ENCODE measurements at places on chromosomes 1 and 21.

- no peak for DNase-seq
Observed at GRCh38 chr1:218969006-218969405, 204.7 kb upstream of the LYPLAL1 start.

DNA sequence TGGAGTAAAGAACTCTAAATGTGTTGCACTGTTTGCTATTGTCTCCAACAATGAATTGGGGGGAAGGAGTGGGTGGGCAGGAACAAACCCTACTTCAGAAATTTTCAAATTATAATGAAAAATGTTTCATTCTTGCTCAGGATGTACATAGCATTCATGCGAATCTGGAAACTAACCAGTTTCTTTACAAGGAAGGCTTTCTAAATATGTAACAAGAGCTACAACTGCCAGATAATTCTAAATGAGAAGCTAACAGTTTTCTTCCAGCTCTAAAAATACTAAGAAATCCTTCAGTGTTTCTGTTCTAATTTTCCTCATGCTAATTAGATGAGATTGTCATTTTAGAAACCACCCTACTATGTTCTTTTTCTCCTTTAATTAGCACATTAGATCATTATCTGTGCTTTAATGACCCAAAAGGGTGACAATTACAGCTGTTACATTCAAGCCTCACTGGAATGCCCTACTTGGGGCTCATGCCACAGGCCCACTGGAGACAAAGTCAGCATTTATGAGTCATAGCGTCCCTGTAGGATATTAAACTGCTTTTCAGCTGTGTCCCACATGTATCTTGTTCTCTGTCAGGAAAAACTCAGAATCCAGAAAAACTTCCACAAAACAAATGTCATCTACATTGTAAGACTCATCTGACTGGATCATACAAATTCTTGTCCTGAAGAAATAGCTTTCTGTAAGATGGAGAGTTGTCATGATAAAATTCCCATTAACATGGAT is 804.6 kb upstream of the CXADR start:
- DNase-seq: no peak

DNA sequence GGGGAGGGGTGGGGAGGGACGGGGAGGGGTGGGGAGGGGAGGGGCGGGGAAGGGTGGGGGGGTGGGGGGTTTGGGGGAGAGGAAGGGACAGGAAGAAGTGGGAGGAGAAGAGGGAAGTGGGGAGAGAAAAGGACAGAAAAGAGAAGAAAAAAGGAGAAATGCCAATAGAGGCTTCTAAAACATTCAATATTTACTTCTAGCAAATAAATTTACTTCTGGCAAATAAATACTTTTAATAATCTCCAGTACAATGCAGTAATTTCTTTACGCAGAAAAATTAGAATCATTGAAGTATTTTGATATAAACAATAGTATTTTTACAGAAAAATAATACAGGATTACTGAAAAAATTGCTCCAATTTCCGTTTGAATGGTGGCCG is 9.4 kb upstream of the GPR161 start:
- no peak for DNase-seq

DNA sequence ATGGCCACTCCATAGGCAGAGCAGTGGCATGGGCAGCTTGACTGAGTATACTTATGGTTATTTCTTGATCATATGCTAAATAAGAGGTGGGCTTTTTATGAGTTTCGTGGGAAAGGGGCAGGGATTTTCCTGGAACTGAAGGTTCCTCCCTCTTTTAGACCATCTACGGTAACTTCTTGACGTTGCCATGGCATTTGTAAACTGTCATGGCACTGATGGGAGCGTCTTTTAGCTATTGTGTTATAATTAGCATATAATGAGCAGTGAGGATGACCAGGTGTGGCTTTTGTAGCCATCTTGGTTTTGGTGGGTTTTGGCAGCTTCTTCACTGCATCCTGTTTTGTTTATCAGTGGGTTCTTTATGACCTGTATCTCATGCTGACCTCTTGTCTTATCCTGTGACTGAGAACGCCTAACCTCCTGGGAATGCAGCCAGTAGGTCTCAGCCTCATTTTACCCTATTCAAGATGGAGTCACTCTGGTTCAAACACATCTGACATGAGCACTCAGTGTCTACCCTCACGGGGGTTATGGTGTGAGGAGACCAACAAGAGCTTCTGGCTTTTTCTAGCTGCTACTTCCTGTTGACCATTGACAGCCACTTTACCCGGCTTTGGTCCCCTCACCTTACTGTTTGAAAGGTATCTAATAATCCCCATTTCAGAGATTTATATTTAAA is 71.7 kb downstream of the GALNT2 start:
- DNase-seq: no peak

Measured in GM23338 (cell line).